Lung microvascular endothelial cell (primary cell): ENCODE measurements at places on chromosomes 16 and 17. TPM values are rescaled to one million over a fixed set of nuclear protein-coding genes. Genes with fewer than 3 reads are reported as not detected.

Gene TEX14
- total RNA-seq: under 0.01 TPM in 1 of 2 replicates, not detected in the other

Gene FN3K
- 3.3 and 4.0 TPM in 2 replicates for total RNA-seq

Gene CDH11
- total RNA-seq: 3.4 and 7.2 TPM in 2 replicates

Gene LYRM1
- total RNA-seq: 39.2 and 47.2 TPM in 2 replicates

Gene MYH11
- total RNA-seq: under 0.01 TPM in 1 of 2 replicates, not detected in the other

Gene C16orf54
- not detected in 2 replicates for total RNA-seq

Gene DHRS11
- total RNA-seq: 5.2 and 5.8 TPM in 2 replicates

Gene RCVRN
- not detected in 2 replicates for total RNA-seq

Gene C17orf78
- total RNA-seq: not detected in 2 replicates

Gene IKZF3
- total RNA-seq: not detected in 2 replicates

Gene PSMC3IP
- total RNA-seq: 1.4 and 1.7 TPM in 2 replicates

Gene ZSCAN32
- 7.6 and 8.9 TPM in 2 replicates for total RNA-seq

Gene MEIOB
- not detected in 2 replicates for total RNA-seq

Gene C16orf46
- under 0.01 and 0.20 TPM in 2 replicates for total RNA-seq
